ENCODE measurements at places on chromosomes 5 and 9. TPM values are rescaled to one million over a fixed set of nuclear protein-coding genes. Genes with fewer than 3 reads are reported as not detected.

DNA sequence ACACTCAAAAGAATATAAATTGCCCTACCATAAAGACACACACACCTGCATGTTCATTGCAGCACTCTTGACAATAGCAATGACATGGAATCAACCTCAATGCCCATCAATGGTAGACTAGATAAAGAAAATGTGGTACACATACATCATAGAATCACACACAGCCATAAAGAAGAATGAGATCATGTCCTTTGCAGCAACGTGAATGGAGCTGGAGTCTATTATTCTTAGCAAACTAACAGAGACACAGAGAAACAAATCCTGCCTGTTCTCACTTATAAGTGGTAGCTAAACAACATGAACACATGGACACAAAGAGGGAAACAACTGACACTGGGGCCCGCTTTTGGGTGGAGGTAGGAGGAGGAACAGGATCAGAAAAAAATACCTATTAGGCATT lies 2062.2 kb upstream of the CDH6 start:
- no peak for DNase-seq

- no peak for DNase-seq
Measured at GRCh38 chr9:25025686-25026085, 480.0 kb upstream of the IZUMO3 start.

- DNase-seq, result no peak
Measured at GRCh38 chr5:32514806-32515205, 70.3 kb upstream of the ZFR start.

- DNase-seq, result no peak
Measured at GRCh38 chr9:97853844-97854695, 1.0 kb downstream of the FOXE1 start.

The RGMB gene
- 27.7 TPM for total RNA-seq

The SNCAIP gene
- 2.6 TPM for total RNA-seq

Measured in chondrocyte (in vitro differentiated cells).